ENCODE measurements at places on chromosomes 5 and 9.
A peak's percentile ranks its signal among the peaks of the same experiment; 100 is the strongest.

GRCh38 chr5:170985486-170985885 lies 123.7 kb downstream of the RANBP17 start:
- peak; percentile 12 for DNase-seq

DNA sequence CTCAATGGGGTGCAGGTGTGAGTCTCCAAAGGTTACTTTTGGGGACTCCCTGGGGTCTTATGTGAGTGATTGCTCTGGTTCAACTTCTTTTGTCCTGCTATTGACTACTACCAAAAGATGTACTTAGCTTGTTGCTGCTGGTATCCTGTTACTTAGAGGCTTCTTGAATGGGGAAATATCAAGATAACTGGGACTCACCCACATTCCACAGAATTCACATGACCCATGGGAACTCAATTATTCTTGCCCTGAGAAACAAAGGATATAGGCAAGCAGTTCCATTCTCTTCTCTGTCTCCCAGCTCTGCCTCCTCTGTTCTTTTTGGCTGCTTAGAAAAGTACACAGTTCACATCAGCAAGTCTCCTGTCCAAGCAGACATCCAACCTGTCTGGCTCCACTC lies 105.9 kb downstream of the UNC13B start:
- DNase-seq, result no peak

GRCh38 chr5:176817369-176817840 lies 7.0 kb downstream of the UNC5A start:
- DNase-seq, result no peak

DNA sequence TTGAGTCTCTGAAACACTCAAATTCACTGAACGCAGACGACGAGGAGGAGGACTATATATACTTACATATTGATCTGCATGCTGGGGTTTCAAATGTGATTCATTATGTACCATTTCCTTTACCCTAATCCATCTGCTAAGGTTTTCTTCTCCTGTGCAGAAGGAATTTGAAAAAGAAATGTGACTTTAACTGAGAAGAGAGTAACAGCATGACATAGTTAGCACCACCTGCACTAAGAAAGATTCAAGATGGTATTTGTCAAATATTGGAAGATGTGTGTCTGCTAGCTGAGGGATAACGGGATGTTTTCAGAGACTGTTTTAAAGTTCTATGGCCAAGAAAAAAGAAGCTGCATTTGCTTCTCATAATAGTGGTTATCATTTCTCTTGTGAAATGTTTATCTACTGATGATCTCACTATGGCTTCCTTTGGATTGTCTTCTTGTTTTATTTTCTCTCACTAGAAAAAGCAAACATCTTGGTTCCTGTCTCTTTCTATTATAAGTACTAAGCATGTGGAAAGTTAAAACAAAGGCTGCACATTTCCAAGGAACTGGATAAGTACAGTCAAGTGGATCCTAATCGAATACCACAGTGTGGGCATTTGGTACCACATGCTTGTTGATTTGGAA lies 89.8 kb upstream of the TLE4 start:
- DNase-seq, result no peak

Data from fibroblast of upper back skin (primary cell).